ENCODE measurements at places on chromosomes 7 and 10.

GRCh38 chr7:78993341-78993740 is 460.1 kb downstream of the MAGI2 start:
- DNase-seq = no peak

GRCh38 chr7:130823060-130823459 is 89.1 kb upstream of the KLF14 start:
- DNase-seq = no peak

DNA sequence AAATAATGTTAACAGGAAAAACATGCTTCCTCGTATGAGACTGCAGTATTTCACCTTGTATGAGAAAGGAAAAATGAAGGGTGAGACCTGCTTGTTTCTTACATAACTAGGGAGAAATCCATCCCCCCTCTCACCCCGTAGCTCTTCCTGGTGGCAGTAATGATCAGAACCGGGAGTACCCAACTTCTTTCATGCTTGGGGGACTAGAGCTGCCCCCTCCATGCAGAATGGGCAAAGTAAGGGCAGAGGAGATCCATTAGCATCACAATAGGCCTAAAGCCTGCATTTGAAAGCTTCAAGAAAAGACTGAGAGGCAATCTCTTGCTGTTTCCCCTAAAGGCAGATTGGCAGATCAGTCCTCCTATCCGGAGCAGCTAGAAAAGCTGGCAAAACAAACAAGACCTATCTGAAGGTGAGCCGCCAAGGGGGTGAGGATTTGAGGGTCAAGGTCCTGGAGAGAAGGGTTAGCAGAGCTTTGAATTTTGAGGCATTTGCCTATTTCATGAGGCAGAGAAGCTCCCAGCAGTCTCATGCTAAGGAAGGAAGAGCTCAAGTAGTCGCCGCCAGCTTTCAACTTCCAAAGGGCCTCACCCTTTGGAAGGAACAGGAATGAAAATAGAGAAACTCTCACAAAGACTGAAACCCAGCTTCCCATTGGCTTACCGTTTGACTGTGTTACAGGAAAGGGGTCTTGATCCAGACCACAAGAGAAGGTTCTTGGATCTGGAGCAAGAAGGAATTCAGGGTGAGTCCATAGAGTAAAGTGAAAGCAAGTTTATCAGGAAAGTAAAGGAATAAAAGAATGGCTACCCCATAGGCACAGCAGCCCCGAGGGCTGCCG is 36.2 kb downstream of the BAG3 start:
- no peak for DNase-seq

GRCh38 chr7:111516612-111517011 is 45.7 kb downstream of the IMMP2L start:
- DNase-seq = no peak

DNA sequence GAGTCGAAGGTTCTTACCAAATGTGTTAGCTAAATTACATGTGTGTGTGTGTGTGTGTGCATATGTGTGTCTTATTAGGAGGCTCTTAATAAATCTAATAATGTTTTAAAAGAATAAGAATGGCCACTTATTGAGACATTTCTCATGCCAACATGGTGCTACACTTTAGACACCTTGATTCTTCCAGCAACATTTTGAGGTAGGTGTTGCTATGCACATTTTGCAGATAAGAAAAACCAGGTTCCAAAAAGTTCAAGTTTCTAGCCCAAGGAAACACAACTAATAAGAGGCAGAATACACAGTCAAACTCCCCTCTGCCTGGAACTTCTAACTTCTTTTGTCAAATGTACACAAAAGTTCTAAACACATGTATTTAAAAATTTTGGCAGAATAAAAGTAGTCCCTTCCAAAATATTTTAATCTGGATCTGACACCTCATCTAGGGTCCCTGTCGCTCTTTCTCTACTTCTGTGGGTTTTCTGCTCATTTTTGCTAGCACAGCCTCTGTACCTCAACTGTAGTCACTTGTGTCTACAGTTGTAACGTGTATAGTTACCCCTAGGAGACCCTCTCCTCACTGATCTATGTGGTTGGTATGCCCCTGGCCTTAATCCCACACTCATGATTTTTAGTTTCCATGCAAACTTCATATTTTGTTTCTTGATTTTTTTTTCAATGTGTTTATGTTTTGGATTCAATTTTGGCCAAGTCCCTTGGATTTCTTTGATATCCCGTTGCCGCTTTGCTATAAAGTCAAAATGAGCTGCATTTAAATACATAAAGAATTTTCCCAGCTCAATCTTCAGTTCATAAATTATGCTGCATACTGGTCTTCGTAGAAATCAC is 4.3 kb downstream of the ANKRD1 start:
- no peak for DNase-seq

GRCh38 chr10:77530011-77530410 is 107.6 kb downstream of the KCNMA1 start:
- no peak for DNase-seq

GRCh38 chr7:100968031-100968430 is 1.3 kb upstream of the MUC12 start:
- no peak for DNase-seq

GRCh38 chr10:27865221-27865635 is 119.6 kb upstream of the MKX start:
- DNase-seq = no peak

DNA sequence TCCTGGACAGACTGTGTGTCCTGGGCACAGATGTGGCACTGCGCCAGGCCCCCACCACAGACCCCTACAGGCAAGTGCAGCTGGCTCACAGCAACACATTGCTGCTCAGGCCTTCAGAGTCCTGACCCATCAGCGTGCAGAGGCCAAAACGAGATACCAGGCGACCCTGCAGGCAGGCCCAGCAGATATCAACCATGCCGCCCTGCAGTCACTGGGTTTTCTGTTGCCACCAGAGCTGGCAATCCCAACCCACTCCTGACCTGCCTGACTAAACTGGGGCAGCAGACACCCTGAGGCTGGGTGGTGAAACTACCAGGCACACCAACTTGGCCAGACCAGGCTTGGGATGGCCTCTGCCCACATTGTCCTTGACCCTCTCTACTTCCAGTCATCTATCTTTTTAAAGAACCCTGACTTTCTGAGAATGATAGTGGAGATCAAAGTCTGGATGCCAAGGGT is 20.3 kb downstream of the ZCCHC24 start:
- no peak for DNase-seq

- no peak for DNase-seq
These were observed 37.5 kb downstream of the CNNM1 start for GRCh38 chr10:99366666-99367065.

GRCh38 chr7:34108165-34108564 is 202.8 kb downstream of the BMPER start:
- DNase-seq = no peak

- DNase-seq = no peak
These were observed 31.3 kb downstream of the KIN start for GRCh38 chr10:7756360-7756992.

DNA sequence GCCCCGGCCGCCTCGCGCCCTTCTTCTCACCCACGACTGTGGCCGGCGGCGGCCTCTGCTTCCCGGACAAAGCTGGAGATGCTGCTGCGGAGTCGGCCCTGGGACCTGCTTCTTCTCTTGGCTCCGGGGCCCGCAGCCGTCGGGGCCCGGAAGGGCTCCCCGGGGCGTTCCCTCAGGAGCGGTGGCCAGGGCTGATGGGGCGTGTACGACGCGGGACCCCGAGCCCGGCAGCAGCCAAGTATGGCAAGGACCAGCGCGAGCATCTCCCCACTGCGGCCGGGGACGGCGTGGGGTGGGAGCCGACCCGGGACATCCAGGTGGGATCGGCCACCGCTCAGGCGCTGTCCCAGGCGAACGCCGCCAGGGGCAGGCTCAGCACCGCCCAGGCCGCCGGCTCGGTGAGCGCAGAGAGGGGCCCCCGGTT is 27.6 kb upstream of the BMS1 start:
- no peak for DNase-seq

GRCh38 chr10:84811113-84811512 is 482.7 kb downstream of the CCSER2 start:
- no peak for DNase-seq

- DNase-seq = no peak
These were observed 81.2 kb downstream of the PAX2 start for GRCh38 chr10:100826661-100826982.

DNA sequence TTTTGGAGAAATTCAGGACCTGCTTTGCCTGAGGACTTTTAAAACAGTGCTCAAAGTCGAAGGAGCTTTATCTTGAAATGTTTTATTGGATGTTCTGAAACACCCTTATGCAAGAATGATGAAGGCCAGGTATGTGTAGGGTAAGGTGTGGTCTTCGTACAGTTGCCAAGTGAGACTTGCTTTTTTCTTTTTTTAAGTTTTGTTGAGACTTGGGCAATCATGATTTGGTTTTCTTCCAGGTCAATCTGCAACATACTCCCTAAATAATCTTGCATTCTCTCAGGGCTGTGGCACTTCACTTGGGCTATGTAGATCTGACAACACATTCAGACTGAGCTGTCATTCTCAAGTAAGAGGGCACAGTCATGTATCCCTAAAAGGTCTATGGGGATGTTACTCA is 75.0 kb downstream of the GATA3 start:
- DNase-seq = no peak

DNA sequence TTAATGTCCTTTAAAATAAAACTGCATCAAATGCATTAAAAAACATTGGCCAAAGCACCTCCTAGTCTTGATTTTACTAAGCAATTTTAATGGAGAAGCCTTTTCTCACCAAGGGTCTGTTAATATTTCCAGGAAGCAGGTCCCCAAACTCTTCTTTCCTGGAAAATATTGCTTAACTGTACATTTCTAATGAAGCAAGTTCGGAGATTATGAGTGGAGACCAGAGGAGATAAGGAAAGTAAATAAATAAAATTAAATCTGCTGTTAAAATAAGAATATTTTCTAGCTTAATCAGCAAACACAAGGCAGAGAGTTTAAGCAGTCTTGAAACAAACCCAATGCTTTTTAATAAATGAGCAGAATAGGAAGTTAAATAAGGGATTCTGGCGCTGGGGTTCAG is 322.4 kb downstream of the PTEN start:
- no peak for DNase-seq

DNA sequence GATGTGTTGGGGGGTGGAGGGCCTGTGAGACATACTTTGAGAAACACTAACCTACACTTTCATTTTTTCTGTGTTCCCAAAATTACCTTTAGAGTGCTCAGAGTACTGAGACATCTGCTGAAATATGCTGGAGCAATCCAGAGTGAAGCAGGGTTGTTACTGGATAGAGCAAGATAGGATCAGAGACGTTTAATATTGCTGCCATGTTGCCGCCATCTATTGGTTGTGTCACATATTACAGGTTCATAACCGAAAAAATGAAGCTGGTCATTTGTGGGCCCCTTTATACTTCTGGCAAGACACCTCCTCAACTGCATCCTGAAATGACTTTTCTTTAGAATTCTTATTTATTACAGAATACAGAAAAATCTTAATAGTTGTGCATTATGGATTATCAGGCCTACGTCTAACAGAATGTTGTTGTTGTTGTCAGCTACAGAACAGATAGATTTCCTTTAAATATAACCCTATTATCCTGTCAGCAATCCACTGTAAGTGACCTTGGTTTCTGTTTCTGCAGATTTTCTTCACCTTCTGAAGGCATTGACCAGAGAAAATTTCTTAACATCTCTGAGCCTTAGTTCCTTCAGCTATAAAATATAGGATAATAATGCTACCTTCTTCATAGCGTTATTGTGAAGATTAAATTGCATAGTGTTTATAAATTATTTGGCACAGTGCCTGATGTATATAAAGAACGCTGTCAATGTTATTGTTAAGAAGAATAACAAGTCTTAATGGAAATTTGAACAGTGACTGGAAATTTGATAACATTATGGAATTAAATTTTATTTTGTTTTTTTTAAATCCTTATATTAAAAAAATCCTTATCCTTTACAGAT is 16.2 kb upstream of the DLD start:
- DNase-seq = no peak

DNA sequence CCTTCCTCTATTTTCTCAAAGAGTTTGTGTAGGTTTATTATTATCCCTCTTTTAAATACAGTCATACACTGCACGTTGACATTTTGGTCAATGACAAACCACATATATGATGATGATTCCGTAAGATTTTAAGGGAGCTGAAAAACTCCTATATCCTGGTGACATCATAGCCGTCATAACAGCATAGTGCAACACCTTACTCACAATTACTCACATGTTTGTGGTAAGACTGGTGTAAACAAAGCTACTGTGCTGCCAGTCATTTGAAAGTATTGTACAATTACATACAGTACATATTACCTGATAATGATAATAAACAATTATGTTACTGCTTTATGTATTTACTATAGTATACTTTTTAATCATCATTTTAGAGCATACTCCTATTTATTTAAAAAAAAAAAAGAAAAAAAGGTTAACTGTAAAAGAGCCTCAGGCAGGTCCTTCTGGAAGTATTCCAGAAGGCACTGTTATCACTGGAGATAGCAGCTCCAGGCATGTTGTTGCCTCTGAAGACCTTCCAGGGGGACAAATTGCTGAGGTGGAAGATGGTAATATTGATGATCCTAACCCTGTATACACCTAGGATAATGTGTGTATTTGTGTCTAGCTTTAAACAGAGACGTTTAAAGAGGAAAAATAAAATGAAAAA is 123.3 kb upstream of the CDK1 start:
- DNase-seq = no peak

GRCh38 chr7:150668472-150668911 is 17.0 kb upstream of the GIMAP2 start:
- DNase-seq = no peak

- no peak for DNase-seq
These were observed 289.2 kb upstream of the VSTM2A start for GRCh38 chr7:54253036-54253373.

DNA sequence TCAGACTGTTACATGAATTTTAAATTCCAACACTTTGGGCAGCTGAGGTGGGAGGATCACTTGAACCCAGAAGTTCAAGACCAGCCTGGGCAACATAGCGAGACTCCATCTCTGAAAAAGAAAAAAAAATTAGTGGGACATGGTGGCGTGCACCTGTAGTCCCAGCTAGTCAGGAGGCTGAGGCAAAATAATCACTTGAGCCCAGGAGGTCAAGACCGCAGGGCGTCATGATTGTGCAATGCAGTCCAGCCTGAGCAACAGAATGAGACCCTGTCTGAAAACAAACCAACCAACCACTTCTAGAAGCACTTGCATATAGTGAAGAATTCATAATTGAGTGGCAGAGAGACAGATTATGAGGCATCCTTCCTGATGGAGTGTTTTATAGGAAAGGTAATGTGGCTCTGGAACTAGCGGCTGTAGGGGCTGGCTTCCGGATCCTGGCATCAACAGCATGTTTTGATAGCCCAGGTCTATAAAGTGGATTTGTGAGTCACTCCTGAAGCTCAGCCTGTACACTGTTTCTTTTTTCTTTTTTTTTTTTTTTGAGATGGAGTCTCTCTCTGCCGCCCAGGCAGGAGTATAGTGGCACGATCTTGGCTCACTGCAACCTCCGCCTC is 40.3 kb upstream of the RSBN1L start:
- no peak for DNase-seq

GRCh38 chr10:12633776-12634620 is 284.7 kb downstream of the CAMK1D start:
- no peak for DNase-seq

DNA sequence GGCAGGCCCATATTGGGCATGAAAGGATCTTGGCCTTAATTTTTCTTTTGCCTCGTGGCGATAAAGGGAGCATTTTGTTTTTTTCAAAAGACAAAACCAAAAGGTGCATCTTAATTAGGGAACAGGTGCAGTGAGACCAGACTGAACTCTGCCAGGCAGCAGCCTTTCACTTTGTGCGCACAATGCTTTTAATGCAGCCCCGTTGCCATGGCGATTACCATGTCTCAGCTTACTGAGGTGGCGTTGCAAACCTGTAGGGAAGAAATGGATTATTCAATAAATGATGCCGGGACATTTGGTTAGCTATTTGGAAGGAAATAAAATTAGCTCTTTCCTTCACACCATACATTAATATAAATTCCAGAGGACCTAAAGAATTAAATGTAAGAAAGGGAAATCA is 61.9 kb downstream of the MYL10 start:
- DNase-seq = peak; percentile 42
